ENCODE measurements at places on chromosomes 5 and 9.

- no peak for DNase-seq
Observed at GRCh38 chr5:52466749-52467520, 320.8 kb upstream of the ITGA1 start.

- DNase-seq: no peak
Observed at GRCh38 chr5:105088102-105088501, 1525.5 kb upstream of the NUDT12 start.

- no peak for DNase-seq
Observed at GRCh38 chr5:135124128-135124527, 90.1 kb upstream of the PITX1 start.

- no peak for DNase-seq
Observed at GRCh38 chr5:139393497-139394122, 1.3 kb downstream of the PROB1 start.

DNA sequence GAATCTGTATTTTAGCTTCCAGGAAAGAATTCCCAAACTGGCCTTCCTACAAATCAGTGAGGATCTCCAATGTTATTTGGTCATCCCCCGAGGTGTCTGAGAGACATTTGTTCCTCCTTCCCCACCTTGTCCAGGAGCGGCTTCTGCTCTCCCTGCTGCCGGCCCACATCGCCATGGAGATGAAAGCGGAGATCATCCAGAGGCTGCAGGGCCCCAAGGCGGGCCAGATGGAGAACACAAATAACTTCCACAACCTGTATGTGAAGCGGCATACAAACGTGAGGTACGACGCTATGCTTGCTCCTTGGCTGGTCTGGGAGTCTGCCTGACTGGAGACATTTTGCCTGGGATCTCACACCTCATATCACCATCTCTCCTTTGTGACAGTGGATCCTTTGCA lies 160.4 kb downstream of the CFAP90 start:
- no peak for DNase-seq

DNA sequence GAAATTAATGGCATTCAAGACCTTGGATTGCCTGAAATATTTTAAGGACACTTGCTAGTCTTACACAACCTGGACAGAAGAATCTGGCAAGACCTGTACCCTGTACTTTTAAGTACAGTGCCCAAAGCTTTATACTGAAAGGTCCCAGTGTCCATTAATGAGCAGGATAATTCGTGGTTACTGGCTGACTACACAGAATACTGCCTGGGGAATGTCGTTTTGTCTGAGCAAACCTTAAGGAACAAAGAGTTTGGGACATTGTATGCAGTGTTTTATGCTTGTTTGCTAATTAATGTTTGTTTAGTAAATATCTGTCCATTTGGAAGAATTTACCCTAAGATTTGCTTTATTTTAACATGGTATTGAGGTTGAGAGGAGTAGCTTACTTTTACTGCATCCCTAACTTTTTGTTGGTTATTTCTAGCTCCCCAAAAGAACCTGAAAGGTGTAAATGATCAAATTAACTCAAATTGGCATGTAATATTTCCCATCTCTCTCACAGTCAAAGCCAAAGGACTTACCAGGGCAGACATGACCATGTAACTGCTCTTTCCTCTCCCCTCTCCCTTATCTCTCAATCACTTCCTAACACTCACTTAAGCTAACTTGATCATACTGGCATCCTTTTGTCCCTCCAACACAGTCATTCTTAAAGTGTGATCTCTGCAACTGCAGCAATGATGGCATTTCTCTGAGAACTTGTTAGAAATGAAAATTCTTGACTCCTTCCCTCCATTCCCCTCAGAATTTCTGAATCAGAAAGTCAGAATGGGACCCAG lies 15.7 kb downstream of the RANBP3L start:
- DNase-seq: no peak

DNA sequence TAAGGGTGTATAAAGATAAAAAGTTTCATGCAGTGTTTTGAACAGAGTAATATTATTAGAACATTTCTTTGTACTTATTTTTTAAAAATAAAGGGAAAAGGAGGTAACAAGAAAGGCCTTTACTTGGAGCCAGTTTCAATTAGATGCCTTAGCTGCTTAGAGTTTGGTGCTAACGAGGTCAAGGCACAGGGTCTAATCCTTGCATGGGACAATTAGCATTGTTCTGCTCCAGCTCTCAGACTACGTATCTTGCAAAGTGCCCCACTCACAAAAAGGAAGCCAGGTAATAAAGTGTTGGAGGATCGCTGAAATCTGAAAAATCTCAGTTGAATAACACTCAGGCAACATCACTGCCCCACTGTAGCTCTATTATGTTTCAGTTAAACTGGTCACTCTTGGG lies 2011.3 kb downstream of the EFNA5 start:
- no peak for DNase-seq

DNA sequence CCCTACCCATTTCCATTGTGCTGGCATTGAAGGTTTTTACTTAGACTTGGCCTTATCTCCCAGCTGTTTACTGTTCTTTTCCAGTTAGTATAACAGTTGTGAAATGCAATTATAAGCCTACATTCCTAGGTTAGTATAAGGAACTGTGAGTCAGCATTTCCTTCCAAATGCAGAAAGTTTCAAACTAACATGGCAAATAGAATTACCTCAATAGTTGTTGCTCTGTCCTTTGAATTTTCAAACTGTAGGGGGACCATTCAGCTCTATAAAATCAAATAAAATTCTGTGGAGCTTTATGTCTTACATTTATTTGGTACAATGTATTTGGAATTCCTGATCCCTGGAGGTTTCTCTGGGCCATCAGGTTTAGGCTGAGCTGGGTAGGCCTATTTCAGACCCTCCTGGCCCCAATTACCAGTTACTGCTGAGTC lies 47.2 kb downstream of the ARHGEF28 start:
- DNase-seq: no peak

DNA sequence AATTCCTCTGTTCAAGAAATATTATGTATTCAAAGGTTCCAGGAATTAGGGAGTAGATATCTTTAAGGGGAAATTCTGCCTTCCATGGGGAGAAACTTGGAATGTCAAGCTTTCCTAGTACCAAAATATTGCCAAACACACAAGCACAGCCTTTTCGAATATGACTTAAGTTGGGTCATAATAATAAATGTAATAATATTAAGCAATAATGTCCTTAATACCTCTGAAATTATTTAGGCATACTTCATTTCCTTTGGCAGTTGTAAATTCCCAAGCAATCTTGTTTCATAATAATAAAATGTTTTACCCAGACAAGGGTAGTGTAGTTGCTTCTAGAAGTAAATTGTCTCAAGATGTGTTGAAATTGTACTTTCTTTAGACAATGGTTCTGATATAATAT lies 630.3 kb upstream of the CDH18 start:
- no peak for DNase-seq

DNA sequence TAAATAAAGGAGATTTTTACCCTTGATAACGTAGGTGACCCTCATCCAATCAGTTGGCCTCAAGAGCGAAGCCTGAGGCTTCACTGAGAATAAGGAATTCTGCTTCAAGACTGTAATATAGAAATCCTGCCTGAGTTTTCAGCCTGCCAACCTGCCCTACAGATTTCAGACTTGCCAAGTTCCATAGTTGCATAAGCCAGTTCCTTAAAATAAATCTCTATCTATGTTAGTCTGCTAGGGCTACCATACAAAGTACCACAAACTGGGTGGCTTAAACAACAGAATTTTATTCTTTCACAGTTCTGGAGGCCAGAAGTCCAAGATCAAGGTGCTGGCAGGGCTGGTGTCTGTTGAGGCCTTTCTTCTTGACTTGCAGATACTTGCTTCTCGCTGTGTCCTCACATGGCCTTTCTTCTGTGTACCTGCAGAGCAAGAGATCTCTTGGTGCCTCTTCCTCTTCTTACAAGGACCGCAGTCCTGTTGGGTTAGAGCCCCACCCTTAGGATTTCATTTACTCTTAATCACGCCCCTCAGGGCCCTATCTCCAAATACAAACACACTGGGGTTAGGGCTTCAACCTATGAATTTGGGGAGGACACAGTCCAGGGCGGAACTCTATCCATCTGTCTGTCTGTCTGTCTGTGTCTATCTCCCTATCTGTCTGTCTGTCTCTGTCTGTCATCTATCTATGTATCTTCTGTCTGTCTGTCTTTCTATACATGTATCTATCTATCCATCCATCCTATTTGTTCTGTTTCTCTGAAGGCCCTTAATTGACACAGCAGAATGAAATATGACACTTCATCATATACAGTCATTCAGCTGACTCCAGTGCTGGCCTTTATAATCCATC lies 17.0 kb upstream of the CMBL start:
- no peak for DNase-seq

DNA sequence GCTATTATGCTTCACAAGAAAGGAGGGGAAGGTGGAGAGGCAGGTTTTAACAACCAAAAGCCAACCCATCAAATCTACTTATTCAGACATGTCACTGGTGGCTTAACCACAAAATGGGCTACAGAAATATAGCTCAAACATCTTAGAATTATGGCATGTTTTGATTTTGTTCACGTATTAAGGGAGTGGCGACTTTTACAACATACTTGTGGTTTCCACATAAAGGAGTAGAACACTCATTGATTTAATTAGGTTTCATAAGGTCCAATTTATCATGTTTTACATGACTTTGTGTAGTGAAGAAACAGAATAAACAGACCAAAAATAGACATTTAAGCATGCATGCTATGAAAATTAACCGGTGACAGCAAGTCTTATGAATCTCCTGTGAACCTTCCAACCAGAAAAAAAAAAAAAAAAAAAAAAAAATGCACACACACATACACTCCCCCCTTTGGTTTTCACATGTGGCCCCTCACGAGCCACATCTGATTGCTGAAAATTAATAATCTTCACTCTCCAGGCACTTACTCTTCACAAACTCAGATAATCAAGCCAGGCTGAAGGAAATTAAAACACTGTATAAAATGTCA lies 5.4 kb downstream of the ZNF608 start:
- no peak for DNase-seq

DNA sequence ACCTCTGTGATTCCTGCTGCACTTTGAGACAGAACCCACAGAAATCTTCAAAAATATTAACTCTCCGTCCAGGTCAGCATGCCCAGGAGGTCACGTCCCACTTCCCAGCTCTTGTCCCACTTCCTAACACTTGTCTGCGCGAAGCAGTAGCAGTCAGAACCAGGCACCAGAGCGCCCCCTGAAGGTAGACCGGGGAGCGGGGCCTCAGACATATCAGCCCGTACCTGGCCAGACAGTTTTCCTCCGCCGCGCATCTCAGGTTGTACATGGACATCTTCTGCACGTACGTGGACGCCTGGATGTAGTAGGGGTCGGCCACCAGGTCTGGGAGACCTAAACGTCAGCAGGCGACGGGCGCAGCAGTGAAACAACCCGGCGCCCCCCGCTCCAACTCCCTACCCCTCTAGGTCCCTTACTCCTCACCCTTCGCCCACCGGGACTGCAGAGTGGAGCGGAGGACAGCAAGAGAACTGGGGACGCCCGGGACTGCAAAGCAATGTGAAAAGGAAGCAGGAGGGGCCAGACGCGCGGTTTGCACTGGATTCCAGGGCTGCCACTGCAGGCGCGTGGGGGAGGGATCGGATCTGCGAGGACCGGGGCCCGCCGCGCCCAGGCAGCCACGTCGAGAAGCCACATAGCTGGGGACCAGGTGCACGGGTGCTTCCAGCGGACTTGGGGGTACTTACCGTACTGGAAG lies 1.2 kb downstream of the LOX start:
- DNase-seq: no peak

GRCh38 chr5:66197764-66198405 lies 53.8 kb downstream of the SREK1 start:
- DNase-seq: no peak

- no peak for DNase-seq
Observed at GRCh38 chr5:177472460-177473442, 683 bp downstream of the DBN1 start.

GRCh38 chr9:100730086-100730485 lies 152.2 kb downstream of the CAVIN4 start:
- no peak for DNase-seq

GRCh38 chr5:169197343-169197742 lies 103.6 kb downstream of the SLIT3 start:
- DNase-seq: no peak

DNA sequence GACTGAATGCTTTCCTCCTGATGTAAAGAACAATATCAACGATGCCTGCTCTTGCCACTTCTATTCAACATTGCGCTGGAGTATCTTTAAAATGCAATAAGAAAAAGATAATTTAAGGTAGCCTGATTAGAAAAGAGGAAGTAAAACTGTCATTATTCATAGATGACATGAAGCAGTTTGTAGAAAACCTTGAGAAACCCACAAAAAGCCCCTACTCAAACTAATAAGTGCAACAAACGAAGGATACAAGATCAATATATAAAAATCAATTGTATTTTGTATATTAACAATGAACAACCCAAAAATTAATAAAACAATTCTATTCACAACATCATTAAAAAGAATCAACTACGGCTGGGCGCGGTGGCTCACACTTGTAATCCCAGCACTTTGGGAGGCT lies 76.4 kb upstream of the CKMT2 start:
- DNase-seq: no peak

DNA sequence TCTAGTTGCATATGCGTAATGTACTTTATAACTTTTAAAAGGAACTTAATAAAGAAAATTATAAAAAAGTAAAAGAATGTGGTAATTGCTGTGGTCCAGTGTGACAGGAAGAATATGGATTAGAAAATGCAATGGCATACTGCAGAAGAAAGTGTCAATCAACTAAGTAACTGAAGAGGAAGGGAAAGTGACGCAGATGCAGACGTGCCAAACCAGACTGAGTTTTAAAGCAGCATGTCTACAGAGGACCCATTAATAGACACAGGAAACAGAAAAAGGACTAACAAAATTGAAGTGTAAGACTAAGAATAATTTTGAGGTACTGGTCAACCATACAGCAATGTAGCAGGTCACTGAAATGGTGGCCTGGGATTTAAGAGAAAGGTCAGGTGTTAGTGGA lies 73.3 kb downstream of the DPYSL3 start:
- no peak for DNase-seq

- no peak for DNase-seq
Observed at GRCh38 chr5:90113108-90113507, 296.4 kb downstream of the CETN3 start.

- DNase-seq: peak; percentile 33
Observed at GRCh38 chr9:137173796-137174664, 2.2 kb upstream of the TMEM210 start.

- DNase-seq: no peak
Observed at GRCh38 chr9:4713849-4714248, 27.2 kb downstream of the AK3 start.

All from anterior cingulate cortex (tissue), 58 donors.